ENCODE measurements at places on chromosomes 13 and 19.
A peak's percentile ranks its signal among the peaks of the same experiment; 100 is the strongest.

- DNase-seq: peak; percentile 85
These were observed 5.1 kb upstream of the FLT3LG start for GRCh38 chr19:49468746-49469447.

DNA sequence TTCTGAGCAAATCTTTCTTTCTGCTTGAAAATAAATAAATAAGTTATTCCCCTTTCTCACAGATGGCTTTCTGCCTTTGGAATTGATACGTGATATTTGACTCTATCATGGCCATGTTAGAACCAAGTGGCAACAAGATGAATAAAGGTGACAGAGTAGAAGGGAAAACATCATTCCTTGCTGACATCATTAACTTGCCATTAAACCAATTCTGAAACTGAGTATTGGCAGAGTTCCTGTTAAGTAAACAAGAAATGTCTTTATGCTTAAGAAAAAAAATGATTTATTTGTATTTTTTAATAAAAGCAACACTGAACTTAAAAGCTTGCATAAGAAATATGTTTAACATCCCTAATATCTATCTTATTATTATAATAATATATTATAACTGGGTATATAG, 828.1 kb downstream of the PCDH9 start:
- no peak for DNase-seq

GRCh38 chr13:102626928-102627327, 30.1 kb downstream of the TPP2 start:
- DNase-seq: no peak

GRCh38 chr13:35530147-35530546, 53.7 kb upstream of the MAB21L1 start:
- DNase-seq: no peak

DNA sequence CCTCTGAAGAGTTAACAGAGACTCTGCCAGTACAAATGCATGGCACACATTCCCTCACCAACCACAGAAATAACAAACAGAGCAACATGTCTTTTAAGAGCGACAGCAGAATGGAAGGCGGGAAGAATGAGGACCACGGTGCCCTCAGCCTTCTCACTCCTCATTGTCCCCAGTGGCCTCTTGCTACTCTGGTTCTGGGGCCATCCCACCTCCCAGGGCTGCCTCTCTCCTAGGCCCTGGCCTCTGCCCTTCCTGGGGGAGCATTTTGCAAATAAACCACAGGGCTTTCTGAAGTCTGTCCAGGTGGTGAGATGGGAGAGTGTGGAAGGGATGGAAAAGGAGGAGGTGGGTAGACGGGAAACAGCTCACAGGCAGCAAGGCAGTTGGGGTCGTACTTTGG, 28.3 kb downstream of the CYP2B6 start:
- no peak for DNase-seq

DNA sequence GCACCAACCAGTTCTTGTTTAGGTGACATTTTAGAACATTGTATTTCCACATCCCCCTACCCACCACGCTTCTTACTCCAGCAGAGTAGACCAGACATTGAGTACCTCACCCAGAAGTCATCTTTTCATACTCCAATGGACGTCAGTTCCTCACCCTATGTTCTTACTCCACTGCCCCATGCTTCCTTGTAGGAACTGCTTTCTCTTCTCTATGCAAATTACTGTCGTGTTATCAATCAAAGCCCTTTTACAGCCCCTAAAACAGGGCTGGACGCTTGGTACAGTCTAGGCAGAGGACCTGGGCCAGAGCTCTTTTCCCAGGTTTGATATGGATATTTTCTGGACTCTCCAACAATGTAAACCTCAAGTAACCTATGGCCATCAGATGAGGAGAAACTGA, 58.2 kb downstream of the USP12 start:
- no peak for DNase-seq

DNA sequence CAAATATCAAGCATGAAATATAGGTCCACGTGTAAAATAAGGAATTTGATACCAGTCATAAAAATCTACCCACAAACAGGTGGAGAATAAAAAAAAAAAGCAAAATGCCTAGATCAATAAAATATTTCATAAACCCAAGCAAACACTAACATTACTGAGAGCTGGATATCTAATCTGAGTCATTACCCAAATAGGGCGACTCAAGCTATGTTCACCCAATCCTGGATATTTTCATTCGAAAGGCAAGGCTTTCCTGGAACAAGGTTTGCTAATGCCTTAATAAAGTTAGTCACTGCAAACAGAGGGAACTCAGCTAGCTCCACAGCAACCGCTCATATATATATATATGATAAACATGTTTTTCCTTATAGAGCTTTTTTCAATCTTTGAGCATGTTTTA, 33.5 kb upstream of the TM9SF2 start:
- no peak for DNase-seq

- DNase-seq: peak; percentile 43
These were observed 3.3 kb upstream of the UQCR11 start for GRCh38 chr19:1608359-1609102.

DNA sequence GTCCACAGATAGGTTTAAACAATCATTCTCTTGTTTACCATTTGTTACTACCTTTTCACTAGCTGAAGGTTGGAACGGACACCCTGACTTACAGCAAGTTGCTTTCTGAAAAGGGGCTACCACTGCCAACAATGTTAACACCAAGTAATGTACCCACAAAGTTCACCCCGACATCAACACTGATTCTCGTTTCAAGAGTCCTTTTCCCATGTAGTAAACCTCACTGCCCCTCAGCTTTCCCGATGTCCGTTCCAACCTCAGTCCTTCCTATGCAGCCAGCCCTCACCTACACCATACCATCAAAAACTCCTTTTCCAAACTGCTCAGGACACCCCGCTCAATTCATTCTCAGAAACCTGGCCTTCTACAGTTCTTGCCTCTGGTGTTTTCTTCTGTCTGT, 29.0 kb downstream of the PEG3 start:
- no peak for DNase-seq

GRCh38 chr13:48231080-48231479, 1.9 kb upstream of the ITM2B start:
- no peak for DNase-seq

DNA sequence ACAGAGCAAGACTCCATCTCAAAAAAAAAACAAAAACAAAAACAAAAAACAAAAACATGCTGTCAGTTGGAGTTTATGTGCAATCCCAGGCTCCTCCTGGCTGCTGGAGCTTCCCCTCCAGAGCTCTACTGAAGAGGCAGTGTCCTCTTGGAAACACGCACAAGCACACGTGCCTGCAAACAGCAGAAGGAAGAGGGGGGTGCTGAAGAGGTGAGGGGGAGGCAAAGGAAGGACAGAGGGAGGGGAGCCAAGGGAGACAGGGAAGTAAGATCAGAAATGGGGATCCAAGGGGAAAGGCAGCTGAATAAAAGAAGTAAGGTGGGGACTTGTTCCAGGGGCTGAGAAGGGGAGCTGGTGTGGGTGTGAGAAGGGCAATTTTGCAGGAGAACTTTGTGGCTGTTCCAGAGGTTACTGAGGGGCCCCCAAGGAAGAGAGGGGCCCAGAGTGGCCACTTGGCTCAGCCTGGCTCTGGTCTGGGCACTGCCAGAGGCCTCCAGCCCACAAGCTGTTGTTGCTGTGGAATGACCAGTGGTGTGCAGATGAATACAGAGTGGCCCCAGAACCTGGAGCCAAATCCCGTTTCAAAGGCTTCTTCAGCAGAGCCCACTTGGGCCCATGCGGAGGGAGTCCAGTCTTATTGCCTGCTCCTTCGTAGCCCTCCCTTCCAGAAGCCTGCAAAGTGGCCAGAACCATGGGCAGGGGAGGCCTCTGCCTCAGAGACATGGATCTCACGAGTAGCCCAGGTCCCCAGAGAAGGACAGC, 34.4 kb downstream of the LYL1 start:
- DNase-seq: no peak

DNA sequence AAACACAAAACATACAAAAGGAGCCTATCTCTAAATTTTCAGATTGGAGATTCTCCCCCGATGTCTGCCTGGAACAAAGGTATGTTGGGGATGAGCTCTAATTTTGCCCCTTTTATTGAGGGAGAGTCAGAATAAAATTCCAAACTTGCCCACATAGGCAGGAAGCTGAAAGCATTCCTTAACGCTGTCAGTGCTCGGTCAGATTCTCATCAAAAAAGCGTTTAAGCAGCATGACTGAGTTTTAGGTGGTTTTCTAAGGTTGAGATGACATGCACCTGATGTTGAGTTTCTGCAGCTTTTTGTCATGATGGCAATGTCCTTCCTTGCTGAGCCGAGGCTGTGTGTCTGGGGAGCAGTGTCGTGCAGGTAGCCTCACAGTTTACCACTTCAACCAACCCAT, 48.4 kb upstream of the MEDAG start:
- no peak for DNase-seq

DNA sequence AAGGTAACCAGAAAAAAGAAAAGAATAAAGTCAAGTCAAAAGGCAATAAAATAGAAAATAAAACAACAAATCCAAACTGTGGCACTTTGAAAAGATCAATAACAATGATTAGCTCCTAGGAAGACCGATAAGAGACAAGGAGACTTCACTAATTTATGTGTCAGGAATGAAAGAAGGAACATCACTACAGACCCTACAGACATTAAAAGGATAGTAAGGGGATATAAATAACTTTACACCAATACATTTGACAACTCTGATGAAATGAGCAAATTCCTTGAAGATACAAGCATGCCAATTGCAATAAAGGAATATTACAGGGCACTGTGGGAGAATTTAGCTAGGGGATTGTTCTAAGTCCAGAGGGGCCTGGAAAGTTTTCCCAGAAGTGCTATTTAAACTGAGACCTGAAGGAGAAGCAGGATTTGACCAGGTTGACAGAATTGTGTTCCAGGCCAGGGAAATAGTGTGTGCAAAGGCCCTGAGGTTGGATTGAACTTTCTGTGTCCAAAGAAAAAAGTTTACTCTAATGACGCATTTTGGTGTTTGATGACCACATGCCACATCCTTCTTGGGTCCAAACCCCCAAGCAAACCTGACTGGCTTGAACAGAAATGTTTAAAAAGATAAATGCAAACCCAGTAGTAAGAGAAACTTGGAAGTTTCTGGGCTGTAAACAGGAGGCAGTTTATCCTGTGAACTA, 1.6 kb upstream of the C19orf38 start:
- no peak for DNase-seq

DNA sequence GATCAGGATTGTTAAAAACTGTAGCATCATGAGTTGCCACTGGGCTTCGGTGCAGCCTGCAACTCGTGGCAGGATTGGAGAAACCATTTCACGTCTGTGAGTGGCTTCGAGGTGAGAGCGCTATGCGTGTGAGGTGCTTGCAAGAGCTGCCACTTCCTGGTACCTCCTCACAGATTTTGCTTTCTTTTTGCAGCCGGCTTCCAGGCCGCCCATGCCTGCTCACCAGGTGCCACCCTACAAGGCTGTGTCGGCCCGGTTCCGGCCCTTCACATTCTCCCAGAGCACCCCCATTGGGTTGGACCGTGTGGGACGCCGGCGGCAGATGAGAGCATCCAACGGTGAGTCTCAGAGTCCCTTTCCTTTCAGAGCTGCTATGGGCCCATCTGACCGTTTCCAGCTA, 57.9 kb upstream of the C1QTNF9 start:
- DNase-seq: peak; percentile 80

- no peak for DNase-seq
These were observed 19.0 kb upstream of the PLPP2 start for GRCh38 chr19:310141-310651.

DNA sequence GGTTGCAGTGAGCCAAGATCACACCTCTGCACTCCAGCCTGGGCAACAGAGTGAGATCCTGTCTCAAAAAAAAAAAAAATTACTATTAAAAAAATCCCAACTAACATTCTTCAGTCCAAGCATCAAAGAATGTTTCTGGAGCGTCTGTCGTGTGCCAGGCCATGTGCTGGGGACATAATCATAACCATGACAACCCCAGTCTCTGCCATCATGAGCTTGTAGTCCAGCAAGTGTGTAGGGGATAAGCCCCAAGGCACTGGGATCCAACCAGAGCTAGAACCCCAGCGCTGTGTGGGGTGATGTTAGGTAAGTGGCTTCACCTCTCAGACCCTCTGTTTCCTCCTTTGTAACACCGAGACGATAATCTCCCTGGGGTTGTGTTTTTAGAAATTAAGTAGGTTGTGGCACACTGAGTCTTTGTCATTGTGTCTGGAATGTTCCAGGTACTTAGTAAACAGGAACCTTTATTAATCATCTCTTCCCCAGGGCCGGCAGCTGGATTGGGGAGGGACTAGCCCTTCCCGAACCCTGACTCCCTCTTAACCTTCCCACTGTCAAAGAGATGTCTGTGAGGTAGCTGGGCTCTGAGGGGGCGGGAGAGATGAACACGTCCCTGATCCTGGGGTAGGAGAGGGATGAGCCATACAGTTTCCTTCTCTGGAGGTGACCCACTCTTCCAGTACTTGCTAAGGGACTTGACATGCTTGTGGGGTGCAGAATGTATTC, 5.2 kb downstream of the ITPKC start:
- DNase-seq: no peak

GRCh38 chr19:5051619-5052018, 82.7 kb downstream of the KDM4B start:
- no peak for DNase-seq

DNA sequence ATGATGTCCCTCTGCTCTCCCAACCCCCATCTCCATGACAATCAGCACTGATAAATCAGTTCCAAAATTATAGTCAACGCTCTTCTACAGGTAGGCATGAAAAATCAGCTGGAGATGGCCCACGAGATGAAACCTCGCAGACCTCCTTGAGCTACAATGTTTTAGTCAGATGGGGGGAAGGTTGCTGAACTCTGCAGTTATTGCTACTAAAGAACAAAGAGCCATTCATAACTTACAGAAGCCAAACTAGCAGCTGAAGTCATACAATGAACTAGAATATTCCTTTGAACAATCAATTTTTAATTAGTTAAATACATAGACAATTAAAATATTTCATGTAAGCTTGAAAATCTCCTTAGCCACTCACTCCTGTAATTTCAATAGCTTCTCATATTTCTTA, 179.2 kb downstream of the NHLRC3 start:
- no peak for DNase-seq

DNA sequence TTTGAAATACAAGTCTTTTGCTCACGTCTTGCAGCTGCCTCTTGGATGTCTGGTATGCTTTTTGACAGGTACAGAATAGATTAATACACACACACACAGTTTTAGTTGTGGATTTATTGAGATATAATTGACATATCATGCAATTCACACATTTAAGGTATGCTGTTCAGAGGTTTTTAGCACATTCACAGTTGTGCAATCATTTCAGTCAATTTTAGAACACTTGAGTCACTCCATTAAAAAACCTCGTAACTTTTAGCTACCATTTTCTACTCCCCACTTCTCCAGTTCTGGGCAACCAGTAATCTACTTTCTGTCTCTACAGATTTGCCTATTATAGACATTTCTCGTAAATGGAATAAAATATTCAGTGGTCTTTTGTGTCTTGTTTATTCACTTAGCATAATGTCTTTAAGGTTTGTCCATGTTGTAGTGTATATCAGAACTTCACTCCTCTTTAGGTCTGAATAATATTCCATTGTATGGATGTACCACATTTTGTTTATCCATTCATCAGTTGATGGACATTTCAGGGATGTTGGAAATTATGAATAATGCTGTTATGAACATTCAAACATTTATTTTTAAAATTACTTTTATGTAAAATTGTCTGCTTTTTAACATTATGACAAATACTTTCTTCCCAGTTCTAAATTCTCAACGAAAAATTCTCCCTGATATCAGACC, 2.5 kb upstream of the ZMYM2 start:
- DNase-seq: no peak

Measured in stimulated activated CD8-positive, alpha-beta memory T cell treated with anti-CD3 and anti-CD28 coated beads, Interleukin-4, amount 100 ng/mL, for 48 hours (primary cell).